ENCODE measurements at places on chromosomes 12 and 14.

DNA sequence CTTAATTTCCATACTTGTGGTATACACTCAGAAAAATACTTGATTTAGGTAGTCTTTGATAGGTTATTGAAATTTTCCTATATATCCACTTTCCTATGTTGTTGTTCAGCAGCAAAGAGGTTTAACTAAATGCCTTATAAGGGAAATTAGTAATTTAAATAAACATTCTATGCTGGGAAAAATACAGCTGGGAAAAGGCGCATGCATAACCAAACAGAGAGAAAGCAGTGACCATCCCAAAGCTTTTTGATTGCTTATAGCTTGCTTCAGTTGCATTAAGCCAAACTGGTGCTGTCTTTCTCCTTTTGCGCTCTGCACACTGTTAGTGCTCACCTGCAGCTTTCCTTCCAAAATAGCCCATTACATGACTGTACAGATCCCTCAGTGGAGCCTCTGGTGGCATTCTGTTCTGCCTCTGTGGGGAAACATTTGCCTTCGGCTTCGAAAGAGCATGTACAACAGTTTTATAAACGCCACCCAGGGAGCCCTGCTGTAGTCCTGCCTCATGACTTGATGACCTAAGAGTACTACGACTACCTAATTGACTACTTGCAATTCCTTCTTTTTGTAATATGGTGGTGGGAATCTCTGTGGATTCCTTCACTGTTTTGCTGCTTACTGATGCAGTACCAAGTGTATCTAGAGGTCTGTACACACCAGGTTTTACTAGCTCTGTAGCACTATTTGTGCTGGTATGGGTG lies 120.8 kb downstream of the RALGAPA1 start:
- DNase-seq, result no peak

GRCh38 chr12:43370263-43370662 lies 181.7 kb downstream of the ADAMTS20 start:
- no peak for DNase-seq

- DNase-seq, result no peak
These were observed 40.8 kb downstream of the PRKCH start for GRCh38 chr14:61362072-61362750.

- no peak for DNase-seq
These were observed 1.6 kb downstream of the TBX5 start for GRCh38 chr12:114404083-114404925.

DNA sequence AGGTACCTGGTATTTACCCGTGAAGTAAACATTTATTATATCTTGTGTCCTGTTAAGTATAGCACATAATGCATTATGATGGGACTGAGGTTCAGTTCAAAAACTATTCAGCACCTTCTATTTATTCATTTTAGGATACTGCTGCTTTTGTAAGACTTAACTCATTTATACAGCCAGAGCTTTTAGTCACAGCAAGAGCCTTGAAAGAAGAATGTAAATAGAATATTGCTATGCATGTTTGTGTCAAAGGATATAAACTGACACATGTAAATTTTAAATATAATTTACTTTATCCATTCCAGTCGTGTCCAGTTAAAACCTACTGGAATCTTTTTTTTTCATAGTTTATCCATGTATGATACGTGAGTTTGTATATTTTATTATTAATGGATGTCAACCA lies 168.8 kb downstream of the FUT8 start:
- no peak for DNase-seq

DNA sequence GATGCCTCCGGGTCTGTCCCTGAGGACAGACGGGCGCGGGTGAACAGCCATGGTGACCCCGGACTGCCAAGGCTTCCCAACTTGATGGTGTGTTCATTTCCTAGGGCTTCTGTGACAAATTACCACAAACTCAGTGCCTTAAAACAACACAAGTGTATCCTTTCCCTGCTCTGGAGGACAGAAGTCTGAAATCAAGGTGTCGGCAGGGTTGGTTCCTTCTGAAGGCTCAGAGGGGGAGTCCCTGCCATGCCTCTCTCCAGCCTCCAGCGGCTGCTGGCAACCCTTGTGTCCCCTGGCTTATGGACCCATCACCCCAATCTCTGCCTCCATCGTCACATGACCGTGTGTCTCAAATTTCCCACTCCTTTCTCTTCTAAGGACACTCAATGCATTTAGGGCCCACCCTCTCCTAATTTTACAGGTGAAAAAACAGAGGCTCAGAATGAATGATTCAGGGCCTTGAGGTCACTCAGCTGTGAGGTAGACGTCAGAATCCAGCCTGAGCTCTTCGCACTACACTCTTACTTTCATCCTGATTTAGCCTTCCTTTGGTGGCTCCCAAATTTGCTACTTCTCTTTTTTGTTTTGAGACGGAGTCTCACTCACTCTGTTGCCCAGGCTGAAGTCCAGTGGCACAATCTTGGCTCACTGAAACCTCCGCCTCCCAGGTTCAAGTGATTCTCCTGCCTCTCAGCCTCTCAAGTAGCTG lies 45.4 kb downstream of the VCPKMT start:
- no peak for DNase-seq

DNA sequence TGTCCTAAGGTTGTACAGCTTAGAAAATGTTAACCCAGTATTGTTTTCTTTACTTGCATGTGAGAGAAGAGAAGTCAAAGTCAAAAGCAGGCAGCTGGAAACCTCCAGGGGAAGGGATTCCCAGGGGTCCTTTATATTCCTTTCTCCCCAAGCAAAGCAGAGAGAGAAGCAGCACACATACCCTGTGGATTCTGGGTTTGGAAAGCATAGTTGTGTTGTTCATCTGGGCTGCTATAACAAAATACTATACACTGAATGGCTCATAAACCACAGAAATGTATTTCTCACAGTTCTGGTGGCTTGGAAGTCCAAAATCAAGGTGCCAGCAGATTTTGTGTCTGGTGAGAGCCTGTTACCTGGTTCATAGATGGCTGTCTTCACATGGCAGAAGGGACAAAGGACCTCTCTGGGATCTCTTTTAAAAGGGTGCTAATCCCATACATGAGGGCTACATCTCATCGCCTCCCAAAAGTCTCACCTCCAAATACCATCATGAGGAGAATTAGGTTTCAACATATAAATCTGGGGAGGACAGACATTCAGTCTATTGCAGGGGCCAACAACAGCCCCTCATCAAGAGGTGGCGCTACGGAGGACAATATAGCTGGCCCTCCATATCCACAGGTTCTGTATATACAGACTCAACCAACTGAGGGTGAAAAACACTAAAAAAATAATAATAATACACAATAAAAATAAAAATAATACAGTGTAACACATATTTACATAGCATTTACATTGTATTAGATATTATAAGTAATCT lies 19.3 kb upstream of the PCNX1 start:
- no peak for DNase-seq

GRCh38 chr14:50057331-50057730 lies 59.0 kb downstream of the VCPKMT start:
- DNase-seq, result no peak

GRCh38 chr12:84463741-84464495 lies 448.7 kb downstream of the SLC6A15 start:
- DNase-seq, result peak; percentile 0

DNA sequence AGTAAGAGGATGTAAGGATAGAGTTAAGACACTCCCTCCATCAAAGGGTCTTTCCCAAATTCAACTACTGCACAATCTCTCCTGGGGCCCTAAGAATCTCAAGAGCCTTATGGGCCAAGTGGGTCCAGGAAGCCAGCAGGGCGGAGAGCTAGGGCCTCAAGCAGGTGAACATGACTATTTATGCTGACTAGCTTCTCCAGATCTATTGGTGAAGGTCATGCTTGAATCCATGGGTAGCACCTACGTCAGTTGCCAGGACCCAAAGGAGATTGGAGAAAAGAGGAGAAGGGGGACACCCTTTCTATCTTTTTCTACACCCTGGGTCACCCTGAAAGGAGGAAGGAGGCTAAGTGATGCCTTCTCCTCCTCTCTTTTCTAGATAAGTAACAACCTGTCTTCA lies 534.2 kb upstream of the MIS18BP1 start:
- DNase-seq, result no peak

DNA sequence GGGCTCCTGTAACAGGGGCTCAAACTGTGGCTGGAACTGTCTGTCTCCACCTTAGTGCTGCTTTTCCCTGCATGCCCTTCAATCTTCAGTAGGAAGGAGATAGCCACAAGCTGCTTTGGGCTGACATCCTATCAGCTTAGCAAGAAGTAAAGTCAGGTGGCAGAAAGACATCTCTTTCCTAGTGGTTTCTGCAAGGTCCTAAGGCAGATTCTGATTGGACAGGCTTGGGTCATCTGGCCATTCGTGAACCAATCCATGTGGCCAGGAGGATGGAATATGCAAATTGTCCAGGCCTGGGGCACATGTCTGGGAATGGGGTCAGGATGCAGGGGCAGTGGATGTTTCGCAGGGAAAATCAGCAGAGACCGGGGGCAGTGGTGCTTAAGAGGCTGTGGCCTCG lies 5.2 kb downstream of the RITA1 start:
- peak; percentile 84 for DNase-seq

DNA sequence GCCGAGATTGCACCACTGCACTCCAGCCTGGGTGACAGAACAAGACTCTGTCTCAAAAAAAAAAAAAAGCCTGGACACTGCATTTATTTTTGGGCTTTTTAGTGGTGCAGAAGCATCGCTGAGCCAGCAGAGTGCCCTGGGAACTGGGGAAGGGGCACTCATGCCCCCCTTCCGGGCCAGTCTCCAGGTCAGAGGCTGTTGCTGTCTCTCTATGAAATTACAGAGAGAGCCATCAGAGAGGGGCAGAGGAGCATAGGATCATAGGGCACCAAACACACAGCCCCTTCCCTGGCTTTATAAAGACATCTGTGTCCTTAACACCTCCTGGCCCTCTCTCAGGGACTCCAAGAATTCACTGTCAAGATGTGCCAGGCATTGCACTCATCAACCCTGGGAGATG lies 195.8 kb downstream of the CALM1 start:
- no peak for DNase-seq

GRCh38 chr12:94676031-94676641 lies 25.8 kb upstream of the TMCC3 start:
- DNase-seq, result no peak

GRCh38 chr12:4147031-4147481 lies 126.5 kb upstream of the CCND2 start:
- no peak for DNase-seq

DNA sequence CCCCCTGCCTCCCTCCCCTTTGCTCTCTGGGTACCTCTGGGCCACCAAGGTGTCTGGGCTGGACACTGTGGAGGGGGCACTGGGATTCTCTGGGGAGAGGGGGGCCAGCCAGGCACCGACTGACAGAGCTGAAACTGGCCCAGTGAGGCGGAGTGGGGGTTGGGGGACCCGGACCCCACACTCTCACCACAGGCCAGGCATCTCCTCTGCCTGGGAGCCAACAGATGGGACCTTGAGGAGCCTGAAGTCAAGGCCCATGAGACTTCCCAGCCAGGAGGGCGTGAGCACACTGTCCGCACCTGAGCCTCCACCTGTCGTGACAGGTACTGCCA lies 39.8 kb upstream of the PPP1R13B start:
- DNase-seq, result no peak

All from SK-N-SH (cell line).